ENCODE measurements at places on chromosomes 2 and 18.

DNA sequence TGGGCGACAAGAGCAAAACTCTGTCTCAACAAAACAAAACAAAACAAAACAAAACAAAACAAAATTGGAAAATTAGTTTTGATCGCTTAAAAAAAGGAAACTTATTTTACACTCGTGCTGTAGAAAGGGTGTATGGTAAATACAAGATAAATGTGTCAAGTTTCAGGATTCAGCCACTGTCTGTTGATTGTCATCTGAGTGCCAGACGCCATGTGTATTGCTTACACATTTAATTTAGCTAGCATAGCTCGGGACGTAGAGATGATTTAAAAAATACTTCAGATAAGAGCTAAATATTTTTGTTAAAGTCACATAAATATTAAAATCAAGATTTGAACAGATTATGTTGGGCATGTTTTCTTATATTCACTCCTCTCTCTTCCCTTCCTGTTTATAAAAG lies 568.1 kb upstream of the ZNF804A start:
- no peak for DNase-seq

DNA sequence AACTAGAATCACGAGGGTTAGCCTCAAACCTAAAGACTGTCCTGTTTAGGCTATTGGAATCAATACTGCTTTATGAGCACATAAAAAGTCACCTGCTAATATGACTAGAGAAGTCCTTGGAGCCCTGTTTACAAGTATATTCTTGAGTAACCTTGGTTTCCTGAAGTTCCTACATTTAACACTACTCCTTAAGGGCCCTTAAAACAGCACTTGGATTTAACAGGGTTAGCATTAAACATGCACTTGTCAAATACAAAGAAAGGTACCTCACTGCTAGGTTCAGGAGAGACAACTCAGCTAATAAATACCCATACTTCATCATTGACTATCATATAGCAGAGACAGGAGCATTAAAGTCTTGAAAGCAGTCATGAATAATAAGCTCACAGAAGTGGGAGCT lies 96.7 kb downstream of the SLC5A7 start:
- DNase-seq: no peak

DNA sequence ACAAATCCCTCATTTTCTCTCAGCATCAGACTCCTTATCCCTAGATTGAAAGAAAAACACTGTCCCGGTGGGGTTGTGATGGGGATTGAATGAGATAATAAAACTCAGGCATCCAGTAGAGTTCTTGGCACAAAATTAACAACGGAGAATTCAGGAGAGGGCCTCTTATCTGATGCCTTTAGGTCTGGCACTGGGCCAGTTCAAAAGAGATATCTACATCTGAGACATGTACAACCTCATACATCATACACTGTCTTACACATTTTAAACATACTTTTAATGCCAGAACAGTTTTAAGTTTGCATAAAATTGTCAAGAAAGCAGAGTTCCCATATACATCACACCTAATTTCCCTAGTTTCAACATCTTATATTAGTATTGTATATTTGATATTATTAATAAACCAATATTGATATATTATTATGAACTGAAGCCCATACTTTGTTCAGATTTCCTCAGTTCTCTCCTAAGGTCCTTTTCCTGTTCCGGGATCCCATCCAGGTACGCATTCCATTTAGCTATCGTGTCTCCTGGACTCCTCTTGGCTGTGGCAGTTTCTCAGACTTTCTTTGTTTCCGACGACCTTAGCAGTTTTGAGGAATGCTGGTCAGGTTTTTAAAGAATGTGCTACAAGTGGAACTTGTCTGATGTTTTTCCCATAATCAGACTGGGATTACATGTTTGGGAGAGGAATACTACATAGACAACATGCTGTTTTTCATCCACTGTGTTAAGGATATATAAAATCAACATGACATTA lies 27.8 kb downstream of the NXPH2 start:
- no peak for DNase-seq

DNA sequence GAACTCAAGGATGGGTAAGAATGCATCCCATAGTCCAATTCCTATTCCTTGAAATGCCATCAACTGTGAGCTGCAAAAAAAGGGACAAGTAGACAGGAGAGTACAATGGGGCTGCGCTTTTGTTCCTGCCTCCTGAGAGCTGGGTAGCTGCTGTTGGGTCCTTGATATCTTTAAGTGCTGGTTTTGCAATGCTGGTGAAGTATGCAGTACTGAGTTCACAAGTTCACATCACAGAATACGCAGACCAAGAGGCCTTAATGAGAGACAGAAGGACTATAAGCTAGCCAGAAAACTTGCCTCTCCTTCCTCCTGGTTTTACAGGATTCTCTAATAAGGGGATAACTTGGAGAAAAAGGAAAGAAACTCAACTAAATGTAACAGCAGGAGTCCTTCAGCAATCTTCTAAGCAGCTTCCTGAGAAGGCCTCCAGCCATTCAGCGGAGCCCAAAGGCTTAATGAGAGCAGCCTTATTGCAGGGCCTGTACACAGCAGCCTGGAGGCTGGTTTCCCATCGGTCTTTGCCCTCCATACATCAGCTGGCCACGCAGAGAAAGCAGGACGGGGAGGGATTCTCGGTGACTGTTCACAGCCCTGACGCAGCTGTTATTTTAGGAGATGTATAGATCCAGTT lies 293.1 kb downstream of the CDCA7 start:
- DNase-seq: no peak

DNA sequence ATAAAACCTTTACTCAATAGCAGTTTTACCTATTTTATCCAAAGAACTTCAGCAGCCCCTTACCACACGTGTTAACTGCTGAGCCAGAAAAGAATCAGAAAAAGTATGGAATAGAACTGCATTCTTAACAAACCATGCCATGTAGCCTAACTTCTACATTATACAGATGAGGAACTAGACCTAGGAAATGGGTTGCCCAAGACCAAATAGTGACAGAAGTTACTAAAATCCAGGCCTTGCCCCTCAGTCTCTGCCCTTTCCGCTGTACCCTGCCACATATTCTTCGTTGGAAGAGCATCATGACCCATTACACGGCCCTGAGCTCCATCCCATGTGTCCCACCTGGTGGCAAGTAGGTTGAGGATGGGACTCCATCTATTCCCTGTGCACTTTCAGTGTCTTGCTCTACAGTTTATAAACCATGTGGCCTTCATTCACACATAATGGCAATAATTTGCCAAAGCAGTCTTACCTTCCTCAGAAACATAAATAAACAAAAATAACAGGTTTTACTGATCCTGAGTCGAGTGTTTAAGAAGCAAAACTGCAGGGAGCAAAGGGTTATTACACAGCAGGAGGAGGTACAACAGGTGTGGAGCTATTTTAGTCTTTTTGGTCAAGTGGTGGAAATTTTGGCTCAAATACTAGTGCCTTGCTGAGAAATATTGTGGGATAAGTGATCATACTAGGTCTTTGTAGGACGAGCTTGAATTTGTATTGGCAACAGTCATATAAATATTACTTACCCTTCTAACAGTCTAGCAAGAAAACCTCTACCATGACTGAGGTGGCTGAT lies 46.5 kb downstream of the HNRNPLL start:
- DNase-seq: no peak

GRCh38 chr2:98940102-98940501 lies 4.1 kb upstream of the CRACDL start:
- DNase-seq: no peak

GRCh38 chr2:197577446-197577845 lies 61.6 kb downstream of the MOB4 start:
- no peak for DNase-seq

DNA sequence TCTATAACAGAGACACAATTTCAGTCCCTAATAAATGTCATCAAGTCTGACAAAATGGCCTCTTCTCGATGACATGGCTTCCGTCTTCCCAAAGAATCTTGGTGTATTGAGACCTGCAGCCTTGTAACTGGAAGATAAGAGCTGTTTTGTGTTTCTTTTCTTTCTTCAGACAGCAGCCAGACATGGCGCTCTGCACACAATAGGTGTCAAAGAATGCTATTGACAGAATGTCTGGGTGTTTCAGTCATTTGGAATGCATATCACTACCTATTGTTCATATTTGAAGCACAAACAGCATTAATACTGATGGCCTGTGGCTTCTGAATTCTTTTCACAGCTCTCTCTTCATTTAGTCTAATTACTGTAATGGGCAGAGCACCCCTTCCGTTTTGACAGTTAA lies 344.8 kb downstream of the RPRM start:
- DNase-seq: no peak

- DNase-seq: no peak
These were observed 81.8 kb downstream of the C1QL2 start for GRCh38 chr2:119076713-119077112.

GRCh38 chr2:172842511-172843265 lies 107.0 kb downstream of the RAPGEF4 start:
- no peak for DNase-seq

DNA sequence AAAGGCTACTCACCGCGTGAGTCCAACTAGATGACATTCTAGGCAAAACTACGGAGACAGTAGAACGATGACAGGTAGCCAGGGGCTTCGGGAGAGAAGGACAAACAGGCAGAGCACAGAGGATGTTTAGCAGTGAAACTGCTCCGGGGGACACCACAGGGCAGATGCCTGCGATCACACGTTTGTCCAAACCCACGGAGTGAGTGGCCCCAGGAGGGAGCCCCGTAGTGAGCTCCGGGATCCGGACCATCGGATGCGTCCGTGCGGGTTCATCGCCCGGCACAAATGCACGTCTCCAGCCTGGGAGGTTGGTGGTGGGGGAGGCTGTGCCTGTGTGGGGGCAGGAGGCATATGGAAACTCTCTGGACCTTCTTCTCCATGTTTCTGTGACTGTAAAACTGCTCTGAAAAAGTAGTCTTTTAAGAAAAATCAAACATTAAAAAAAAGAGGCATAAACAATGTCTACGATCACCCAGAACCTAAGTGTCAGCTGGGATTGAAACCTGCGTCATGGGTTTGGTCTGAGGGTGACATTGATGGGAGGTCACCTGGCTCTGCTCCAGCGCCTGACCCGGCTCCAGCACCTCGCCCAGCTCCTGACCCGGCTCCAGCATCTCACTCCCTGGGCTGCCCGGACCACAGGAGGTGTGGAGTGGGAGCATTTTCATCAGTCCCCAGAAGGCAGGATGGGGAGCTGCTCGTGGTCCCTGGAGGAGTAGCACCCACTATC lies 83.0 kb upstream of the CTDP1 start:
- DNase-seq: no peak
